ENCODE measurements at places on chromosomes 3 and 15. TPM values are rescaled to one million over a fixed set of nuclear protein-coding genes. Genes with fewer than 3 reads are reported as not detected.

The GPR62 gene
- 0.94 TPM for total RNA-seq

The EEF1AKMT4 gene
- 4.4 TPM for total RNA-seq

The LRRC2 gene
- total RNA-seq, result 1.1 TPM

The GRM7 gene
- total RNA-seq, result 0.66 TPM

The NISCH gene
- total RNA-seq, result 105 TPM

The C3orf20 gene
- not detected for total RNA-seq

The ALDH1L1 gene
- total RNA-seq, result 66.4 TPM

The RARB gene
- total RNA-seq, result 0.34 TPM

The CHRNA7 gene
- 1.1 TPM for total RNA-seq

The ACAD9 gene
- total RNA-seq, result 38.5 TPM

The SERPINI1 gene
- 2.4 TPM for total RNA-seq

Data from subcutaneous adipose tissue (tissue), 4 donors.